ENCODE measurements at places on chromosomes 3 and 15.

- DNase-seq, result peak; percentile 61
Observed at GRCh38 chr3:112818289-112818688, 28.4 kb downstream of the CD200R1L start.

DNA sequence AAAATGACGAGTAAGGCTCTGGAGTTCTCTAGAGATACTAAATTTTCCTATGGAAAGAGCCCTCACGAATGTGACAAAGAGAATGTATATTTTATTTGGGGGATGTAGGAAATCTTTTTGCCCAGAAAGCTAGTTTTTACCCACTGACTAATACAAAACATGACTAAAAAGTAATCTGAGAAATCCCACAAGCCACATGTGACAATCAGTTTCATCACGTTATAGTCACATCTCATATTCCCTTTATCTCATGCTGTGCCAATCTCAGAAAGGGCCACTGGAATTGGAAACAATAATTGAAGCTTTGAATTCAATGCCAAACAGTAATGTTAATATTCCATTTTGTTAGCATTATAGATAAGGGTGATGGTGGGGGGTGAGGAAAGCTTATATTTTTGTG is 509.0 kb upstream of the GOLIM4 start:
- no peak for DNase-seq

DNA sequence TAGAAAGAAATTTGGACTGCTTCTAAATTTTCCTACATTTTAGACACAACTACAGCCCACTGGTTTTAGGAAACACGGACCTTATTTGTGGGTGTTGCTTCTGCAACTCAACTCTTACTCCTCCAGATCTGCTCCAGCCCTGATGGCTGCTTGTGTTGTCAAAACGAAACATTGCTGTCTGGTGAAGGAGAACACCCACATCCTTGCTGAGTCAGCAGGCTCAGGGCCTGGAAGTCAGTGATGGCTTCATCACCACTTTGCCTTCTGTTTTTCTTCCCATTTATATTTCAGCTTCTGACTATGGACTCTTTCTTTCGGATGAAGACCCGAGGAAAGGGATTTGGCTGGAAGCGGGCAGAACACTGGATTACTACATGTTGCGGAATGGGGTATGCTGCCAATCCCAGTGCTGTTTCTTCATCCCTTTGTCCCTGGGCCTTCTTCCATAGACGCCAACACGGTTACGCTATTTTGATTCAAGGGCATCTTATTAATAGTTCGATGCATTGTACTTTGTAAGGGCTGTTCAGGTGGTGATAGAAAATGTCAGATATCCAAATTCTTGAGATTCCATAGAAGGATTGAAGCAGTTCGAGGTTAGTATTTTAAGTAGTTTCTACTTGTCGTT is 392.6 kb upstream of the TPM1 start:
- peak; percentile 35 for DNase-seq

DNA sequence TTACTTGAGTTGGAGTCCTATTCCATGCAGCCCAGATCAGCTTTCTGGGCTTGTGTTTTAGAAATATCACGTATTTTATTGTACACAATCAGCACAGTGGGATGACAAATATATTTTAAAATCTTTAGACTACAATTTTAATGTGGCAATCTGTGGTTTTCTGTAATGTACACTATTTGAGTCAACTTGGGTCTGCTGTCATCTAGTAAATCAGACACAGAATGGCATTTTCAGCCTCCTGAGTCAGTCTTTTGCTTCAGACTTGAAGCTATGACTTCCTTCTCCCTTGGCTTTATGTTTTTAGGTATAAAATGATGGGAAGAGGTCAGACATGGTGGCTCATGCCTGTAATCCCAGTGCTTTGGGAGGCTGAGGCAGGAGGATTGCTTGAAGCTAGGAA is 232.1 kb downstream of the NECTIN3 start:
- DNase-seq, result no peak

DNA sequence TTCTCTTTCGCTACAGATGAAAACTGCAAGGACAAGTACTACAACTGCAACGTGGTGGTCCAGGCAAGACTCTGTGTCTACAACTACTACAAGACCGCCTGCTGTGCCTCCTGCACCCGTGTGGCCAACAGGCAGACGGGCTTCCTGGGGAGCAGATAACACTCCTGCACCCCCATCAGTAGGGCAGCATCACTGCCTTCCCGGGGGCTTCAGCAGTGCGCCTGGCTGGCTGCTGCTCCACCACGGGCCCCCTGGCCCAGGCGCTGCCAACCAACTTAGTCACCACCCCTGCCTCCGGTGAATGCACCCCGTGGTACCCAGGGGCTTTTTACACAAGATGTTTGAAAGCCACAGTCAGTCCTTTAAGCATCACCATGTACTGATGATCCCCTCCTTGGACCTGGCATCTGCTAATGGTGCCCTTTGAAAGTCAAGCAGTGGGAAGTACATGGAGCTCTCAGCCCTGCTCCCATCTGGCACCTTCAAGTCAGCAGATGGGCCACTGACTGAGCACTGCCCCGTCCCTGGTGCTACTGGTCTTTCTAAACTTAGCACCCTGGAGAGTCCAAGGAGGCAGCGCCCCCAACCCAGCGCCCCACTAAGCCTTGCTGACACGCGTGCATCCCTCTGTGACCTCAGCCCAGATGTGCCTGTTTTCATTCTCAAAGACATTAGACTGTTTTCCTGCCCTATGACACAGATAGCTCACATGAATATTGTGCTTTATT is 33.0 kb upstream of the NR2E3 start:
- DNase-seq, result no peak

- no peak for DNase-seq
Observed at GRCh38 chr3:16233806-16234205, 30.9 kb downstream of the DPH3 start.

DNA sequence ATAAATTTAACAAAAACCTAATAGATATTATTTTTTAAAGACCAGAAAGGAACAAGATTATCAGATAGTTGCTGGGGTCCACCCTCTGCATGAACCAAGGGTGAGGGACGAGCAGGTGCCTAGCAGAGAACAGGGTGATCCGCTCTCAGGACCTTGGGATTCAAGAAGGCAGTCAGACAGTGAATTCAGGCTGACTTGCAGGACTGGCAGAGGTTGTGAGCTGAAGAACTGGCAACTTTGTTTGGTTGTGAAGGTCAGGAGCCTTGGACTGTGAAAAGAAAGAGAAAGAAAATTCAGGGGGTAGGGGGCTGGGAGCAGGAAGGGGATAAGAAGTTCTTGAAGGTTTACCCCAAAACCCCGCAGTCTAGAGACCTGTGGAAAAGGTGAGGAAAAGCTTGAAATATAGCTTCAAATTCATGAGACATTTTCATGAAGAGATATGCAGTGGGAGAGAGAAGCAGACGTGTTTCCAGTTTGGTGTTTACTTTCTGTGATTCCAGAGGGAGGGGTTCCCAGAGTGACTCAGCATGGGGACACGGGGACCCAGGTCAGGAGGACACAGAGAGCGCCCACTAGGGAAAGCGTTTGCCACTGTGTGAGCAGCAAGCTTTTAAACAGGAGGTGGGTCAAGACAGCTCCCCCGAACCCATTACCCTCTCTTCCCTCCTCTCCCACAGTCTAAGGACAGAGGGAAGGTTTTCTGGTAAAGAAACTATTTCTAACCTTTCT is 217.2 kb upstream of the UMPS start:
- DNase-seq, result no peak

DNA sequence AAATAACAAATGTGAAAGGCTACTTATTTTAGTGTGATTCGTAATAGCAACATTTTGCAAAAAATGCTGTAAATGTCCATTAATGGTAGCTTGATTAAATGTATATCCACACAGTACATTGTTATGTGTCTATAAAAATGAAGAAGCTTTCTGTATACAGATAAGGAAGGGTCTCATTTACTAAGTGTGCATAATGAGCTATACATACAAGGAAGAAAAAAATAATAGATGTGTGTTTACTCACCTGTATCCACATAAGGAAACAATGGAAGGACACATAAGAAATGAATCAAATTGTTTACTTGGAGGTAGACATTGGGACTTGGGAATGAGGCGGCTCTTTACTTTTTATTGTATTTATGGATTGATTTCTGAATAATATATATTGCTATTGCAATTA is 34.9 kb downstream of the MED12L start:
- no peak for DNase-seq

GRCh38 chr3:79040701-79041100 is 727.1 kb downstream of the ROBO1 start:
- DNase-seq, result peak; percentile 76

- DNase-seq, result peak; percentile 68
Observed at GRCh38 chr15:43998607-43999006, 171.8 kb downstream of the WDR76 start.

DNA sequence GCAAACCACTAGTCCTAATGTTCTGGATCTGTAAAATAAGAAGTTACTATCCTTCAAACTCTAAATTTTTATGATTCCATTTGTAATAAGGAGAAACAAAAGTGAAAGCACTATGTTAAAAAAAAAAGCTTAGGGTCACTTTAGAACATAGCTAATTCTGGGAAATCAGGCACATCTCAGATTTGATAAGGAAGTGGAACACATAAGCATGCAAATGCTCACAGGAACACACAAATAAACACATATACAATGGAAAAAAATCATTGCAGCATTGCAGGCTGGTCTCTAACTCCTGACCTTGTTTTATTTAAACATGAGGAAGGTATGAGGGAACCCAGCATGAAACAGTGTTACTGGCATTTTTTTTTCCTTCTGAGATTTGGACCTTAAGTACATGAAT is 63.2 kb upstream of the TNFSF10 start:
- DNase-seq, result no peak

GRCh38 chr3:109136523-109136922 is at the start of gene C3orf85:
TSS of gene C3orf85 (plus strand) at chr3:109136719. CDS start at chr3:109136848, 129 bp downstream.
- no peak for DNase-seq

GRCh38 chr3:111730143-111730542 is 128.9 kb upstream of the PHLDB2 start:
- no peak for DNase-seq

DNA sequence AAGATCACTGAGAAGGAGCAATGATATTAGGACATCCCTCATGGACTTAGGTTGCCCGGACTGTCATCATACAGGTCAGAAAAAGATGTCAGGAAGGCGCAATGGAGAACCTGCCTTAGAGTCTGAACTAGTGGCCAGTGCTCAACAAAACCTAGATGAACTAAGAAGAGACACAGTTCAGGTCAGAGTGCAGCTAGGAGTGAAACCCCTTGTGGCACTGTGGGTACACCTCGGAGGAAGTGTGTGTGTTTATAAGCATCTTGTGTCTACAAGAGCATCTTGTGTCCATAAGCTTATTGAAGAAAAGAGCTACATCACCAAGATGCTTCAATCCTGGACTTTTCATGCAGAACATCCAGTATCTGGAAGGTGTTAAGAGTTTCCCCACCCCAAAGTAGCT is 315.7 kb downstream of the MAGI1 start:
- DNase-seq, result no peak

GRCh38 chr3:170309046-170309445 is 48.5 kb upstream of the SKIL start:
- no peak for DNase-seq

- no peak for DNase-seq
Observed at GRCh38 chr3:184574515-184575417, 13.2 kb downstream of the EPHB3 start.

DNA sequence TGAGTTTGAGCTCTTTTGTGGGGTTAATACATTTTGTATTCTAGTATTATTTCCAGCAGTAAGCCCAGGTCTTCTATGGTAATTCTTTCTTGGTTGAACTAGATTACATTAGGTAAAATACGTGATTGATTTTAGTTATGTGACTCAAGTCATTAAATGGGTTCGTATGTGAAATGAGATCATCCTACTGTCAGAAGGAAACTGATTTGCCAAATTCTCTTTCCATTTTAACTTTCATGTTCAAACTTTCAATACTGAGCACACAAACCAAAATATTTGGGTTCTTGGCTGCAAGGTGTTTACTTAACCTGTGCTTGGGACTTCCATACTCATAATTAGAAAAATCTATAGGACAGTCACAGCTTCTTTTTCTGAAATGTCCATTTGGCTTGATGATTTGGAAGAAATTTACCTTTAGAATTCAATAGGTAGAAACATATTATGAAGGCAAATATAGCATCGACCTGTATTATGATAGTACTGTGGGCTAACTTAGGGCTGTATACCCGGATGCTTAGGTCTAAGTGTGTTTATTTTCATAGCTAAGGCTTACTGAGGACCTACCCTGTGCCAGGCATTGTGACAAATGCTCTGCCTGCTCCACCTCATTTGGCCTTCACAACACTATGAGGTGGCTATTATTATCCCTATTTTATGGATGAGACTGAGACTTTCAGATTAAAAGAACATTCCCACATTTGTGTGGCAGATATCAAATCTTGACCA is 631.8 kb upstream of the GRM7 start:
- no peak for DNase-seq

DNA sequence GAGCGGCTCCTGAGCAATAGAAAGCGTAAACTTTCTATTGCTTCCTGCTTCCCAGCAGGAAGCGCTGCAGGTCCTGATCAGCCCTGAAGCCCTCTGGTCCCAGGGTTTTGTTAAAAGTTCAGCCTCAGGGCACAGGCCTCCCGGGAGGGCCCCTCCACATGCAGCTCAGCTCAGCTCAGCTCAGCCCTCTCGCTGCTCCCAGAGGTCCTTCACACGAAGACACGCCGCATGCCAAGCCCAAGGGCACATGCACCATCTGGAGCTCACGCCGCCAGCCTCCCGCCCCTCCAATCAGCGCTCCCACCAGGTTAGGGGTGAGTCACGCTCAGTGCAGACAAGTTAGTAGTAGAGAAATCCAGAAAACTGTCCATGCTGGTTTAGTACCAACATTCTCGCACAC is 12.7 kb downstream of the TKT start:
- DNase-seq, result peak; percentile 84

GRCh38 chr3:50316657-50317242 is 5.8 kb downstream of the HYAL2 start:
- no peak for DNase-seq

DNA sequence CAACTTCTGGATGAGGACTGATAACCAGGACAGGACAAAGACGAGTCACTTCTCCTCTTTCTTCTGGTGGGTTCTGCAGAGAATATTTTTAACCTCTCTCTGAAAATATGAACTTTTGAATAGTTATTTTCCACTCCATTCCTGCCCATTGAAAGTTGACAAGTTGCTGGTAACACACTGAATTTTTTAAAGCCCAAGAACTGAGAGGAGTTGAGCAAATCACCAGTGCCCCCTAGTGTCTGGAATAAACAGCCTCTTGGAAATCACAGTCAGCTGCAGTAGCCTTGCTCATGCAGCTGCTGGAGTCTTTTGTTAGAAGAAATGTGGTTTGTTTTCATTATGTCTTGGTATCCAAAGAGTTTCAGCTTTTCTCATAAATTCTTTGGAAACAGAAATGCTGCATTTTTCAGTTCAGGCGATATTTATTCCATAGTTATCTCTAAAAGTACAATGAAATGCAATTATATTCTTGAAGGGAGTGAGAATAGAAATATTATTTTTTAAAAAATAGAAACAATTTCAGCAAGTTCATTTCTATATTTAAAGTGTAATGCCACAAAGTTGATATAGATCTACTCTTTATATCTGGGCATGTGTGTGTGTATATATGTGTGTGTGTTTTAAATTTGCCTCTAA is 741.0 kb upstream of the CBLB start:
- peak; percentile 64 for DNase-seq

- no peak for DNase-seq
Observed at GRCh38 chr3:12115849-12116248, 42.9 kb downstream of the TIMP4 start.

All from AG20443 (cell line).